ENCODE measurements at places on chromosomes 2 and 18. TPM values are rescaled to one million over a fixed set of nuclear protein-coding genes. Genes with fewer than 3 reads are reported as not detected.

DNA sequence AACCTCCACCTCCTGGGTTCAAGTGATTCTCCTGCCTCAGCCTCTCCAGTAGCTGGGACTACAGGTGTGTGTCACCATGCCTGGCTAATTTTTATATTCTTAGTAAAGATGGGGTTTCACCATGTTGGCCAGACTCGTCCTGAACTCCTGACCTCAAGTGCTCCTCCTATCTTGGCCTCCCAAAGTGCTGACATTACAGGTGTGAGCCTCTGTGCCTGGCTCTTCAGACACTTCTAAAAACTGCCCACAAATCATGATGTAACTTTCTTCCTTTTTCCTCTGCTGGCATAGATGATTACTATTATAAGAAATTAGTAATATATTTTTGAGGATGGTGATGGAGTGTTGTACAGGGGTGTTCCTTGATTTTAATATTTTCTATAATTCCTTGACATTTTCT lies 6.0 kb downstream of the OSBPL6 start:
- no peak for DNase-seq
- H3K27me3 ChIP-seq = peaks cover 29% of the 10 kb centered on the region
- no peaks in the 10 kb centered on the region for H3K36me3 ChIP-seq
- peaks cover 9% of the 10 kb centered on the region for H3K4me1 ChIP-seq
- H3K27ac ChIP-seq = no peak overlapping the region

ALLC gene
- total RNA-seq = not detected

DNA sequence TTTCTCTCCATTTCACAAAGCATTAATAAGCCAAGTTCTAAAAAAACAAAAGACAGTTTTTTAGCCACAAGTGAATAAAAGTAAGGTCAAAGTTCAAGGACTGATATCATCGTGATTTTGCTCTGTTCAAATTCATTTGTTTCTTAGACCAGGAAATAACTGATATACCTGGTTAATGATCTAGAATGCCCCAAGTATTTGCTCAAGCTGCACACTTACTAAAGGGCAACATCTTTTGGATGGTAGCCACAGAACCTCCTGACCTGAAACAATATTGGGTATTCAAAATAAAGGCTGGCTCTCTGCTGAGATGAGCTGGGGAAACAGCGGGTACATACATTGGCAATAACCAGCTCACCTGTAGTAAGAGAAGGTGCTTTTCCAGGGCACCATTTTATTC lies 314.7 kb upstream of the LYPD1 start:
- peaks cover 4% of the 10 kb centered on the region for H3K4me1 ChIP-seq
- peak overlapping the region; percentile 11 for H3K27ac ChIP-seq
- H3K4me3 ChIP-seq = no peak overlapping the region
- no peaks in the 10 kb centered on the region for H3K36me3 ChIP-seq
- DNase-seq = no peak
- H3K27me3 ChIP-seq = no peaks in the 10 kb centered on the region

CPO gene
- 0.24 TPM for total RNA-seq

GRCh38 chr2:177972782-177973181 lies 99.8 kb downstream of the PDE11A start:
- no peaks in the 10 kb centered on the region for H3K4me1 ChIP-seq
- no peak for DNase-seq
- H3K27ac ChIP-seq = no peak overlapping the region
- H3K36me3 ChIP-seq = no peaks in the 10 kb centered on the region

DNA sequence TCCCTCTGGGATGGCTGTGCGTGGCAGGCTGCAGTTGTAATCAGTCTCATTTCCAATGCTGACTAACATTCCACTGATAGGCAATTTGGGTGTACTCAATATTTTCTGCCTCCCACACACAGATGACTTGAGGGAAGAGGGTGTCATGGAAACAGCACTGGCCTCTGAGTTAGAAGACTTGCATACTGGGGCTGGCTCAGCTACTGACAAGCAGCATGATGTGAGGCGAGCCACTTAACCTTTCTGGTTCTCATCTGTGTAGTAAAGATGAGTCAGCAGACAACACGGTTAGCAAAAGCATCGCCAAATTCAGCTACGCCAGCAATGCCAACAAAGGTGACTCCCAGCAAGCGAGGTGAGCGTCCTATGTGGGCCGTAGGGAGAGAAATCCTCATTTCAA lies 73.5 kb downstream of the COLEC12 start:
- H3K4me3 ChIP-seq = no peak overlapping the region
- peak overlapping the region; percentile 25 for H3K27ac ChIP-seq
- DNase-seq = no peak
- peaks cover 46% of the 10 kb centered on the region for H3K4me1 ChIP-seq
- H3K27me3 ChIP-seq = no peaks in the 10 kb centered on the region

- H3K27me3 ChIP-seq = peaks cover 3% of the 10 kb centered on the region
- peaks cover 14% of the 10 kb centered on the region for H3K4me1 ChIP-seq
- no peaks in the 10 kb centered on the region for H3K36me3 ChIP-seq
- DNase-seq = no peak
- H3K4me3 ChIP-seq = no peak overlapping the region
- H3K27ac ChIP-seq = no peak overlapping the region
Measured at GRCh38 chr18:76318607-76319006, 176.4 kb downstream of the ZNF516 start.

GPR39 gene
- total RNA-seq = 4.1 TPM

GRCh38 chr2:158184556-158185343 lies 83.1 kb downstream of the UPP2 start:
- no peak overlapping the region for H3K4me3 ChIP-seq
- peaks cover 6% of the 10 kb centered on the region for H3K36me3 ChIP-seq
- H3K27ac ChIP-seq = peak overlapping the region; percentile 30

REG1B gene
- not detected for total RNA-seq

DNA sequence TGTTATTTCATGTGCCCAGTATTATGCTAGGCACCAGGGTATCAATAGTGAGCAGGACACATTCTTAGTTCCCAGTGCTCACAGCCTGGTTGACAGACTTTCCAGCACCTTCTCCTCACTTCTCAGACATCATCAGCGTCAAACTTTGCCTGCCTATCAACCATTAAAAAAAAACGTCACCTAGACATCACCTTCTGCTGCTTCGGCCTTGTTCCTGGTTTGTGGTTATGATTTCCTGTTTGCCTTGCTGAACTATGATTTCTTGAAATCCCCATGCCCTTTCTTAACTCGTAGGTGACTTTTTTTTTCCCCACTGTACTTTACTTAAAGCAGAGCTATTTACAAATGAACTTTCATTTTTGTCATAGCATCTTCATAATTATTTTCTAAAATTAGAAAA lies 60.4 kb upstream of the NABP1 start:
- H3K27ac ChIP-seq = no peak overlapping the region
- H3K27me3 ChIP-seq = no peaks in the 10 kb centered on the region
- H3K4me1 ChIP-seq = no peaks in the 10 kb centered on the region
- no peak overlapping the region for H3K4me3 ChIP-seq

GRCh38 chr18:62030091-62030985 lies 137.5 kb upstream of the RNF152 start:
- no peaks in the 10 kb centered on the region for H3K27me3 ChIP-seq
- H3K4me1 ChIP-seq = peaks cover 22% of the 10 kb centered on the region
- DNase-seq = no peak
- H3K4me3 ChIP-seq = no peak overlapping the region
- peak overlapping the region; percentile 51 for H3K27ac ChIP-seq
- no peaks in the 10 kb centered on the region for H3K36me3 ChIP-seq

DNA sequence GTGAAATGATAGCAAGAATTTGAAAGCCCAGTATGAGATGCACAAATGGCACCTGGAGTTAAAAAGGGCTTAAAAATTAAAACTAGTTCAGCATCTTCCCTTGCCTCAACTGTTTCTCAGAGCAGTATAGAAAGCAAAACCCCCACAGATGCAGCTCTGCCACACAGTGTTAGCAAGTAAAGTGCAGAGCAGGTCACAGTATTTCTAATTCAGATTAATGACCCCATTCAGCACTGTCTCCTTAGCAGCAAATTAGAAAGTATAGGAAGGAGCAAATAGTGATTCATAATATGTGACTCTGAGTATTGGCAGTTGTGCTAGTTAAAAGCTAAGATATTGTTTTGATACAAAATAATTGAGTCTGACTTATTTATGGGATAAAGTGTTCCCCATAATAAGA lies 73.8 kb upstream of the CCDC85A start:
- H3K27ac ChIP-seq = no peak overlapping the region
- H3K36me3 ChIP-seq = no peaks in the 10 kb centered on the region
- H3K4me3 ChIP-seq = no peak overlapping the region
- peaks cover 18% of the 10 kb centered on the region for H3K27me3 ChIP-seq

ACVR1C gene
- total RNA-seq = 27.9 TPM

EPB41L3 gene
- 58.1 TPM for total RNA-seq

Data from type B pancreatic cell (in vitro differentiated cells).